ENCODE measurements at places on chromosomes 4 and X.

DNA sequence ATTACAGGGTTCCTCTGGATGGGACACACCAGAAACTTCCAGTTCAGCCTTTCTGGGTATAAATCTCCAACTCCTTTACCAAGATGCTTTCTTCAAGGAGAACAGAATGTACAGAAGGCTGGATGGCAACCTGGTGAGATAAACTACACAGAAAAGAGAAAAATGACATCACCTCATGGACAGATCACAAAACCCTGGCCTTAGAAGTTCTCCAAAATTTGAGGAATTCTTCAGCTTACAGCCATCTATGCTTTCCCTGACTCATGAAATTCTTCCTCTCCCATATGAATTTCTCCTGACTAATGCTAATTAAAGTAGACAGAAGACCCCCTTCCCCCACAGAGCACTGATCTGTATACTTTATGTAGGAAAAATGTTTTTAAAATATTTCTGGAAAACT is 345.4 kb downstream of the STIM2 start:
- no peak for DNase-seq

DNA sequence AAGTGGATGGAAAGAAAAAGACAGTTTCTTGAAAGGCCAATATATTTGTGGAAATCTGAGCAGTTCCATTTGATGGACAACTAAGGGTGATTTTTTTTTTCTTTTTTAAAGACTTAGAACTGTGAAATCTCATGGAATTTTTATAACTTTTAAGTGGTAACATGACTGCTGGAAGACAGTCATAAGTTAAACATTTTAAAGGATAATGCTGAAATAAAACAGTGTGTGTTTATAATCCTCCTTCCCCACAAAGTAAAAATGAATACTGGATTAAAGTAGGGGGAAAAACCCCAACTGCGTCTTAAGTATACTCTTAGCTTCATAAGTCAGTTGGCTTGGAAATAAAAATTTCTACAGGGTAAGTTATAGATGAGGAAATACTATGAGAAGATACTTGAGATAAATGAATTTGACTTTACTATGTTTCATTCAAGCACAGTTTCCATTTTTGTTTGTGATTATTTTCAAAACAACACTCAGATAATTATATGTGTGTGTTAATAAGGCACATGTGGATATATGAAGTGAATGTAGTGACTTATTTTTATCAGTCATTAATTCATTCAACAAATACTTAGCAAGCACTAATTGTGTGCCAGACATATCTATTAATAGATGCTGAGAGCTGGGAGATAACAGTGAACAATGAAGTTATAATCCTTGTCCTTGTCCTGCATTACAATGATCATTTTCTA is 129.2 kb upstream of the ETNPPL start:
- DNase-seq, result no peak

- DNase-seq, result no peak
Measured at GRCh38 chr4:38870098-38870808, 2.6 kb downstream of the FAM114A1 start.

GRCh38 chr4:141524116-141524515 is 112.3 kb upstream of the IL15 start:
- DNase-seq, result no peak

DNA sequence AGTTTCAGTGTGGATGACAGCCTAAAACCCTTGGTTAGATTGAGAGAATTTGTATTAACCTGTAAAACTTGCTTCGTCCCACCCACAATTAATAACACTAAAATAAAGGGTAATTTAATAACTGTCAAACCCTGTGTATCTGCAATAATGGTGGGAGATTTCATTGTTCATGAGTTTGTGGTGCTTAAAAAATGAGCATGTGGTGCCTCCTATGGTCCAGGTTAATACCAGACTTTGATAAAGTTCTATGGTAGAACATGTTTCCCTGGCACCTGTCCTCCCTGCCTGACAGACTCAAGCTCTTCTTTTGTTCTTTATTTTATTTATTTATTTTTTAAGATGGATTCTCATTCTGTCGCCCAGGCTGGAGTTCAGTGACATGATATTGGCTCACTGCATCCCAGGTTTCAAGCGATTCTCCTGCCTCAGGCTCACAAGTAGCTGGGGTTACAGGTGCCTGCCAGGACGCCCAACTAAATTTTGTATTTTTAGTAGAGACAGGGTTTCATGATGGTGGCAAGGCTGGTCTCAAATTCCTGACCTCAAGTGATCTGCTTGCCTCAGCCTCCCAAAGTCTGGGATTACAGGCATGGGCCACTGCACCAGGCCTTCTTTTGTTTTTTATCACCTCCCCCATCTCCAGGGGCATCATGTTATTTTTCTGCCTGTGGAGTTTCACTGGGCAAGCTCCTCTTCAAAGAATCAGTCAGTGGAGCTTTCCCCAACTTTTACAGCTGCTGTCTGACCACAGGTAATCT is 289.2 kb downstream of the NR3C2 start:
- no peak for DNase-seq

DNA sequence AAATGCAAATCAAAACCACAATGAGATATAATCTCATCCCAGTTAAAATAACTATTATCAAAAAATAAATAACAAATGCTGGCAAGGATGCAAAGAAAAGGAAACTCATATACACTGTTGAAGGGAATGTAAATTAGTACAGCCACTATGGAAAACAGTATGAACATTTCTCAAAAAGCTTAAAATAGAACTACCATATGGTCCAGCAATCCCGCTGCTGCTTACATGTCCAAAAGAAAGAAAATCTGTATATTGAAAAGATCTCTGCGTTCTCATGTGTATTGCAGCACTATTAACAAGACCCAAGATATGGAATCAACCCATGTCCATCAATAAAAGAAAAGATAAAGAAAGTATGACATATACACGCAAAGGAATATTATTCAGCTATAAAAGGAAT is 3.0 kb upstream of the NAP1L2 start:
- no peak for DNase-seq

Data from omental fat pad (tissue), 4 donors.